ENCODE measurements at places on chromosomes 1 and 21. TPM values are rescaled to one million over a fixed set of nuclear protein-coding genes. Genes with fewer than 3 reads are reported as not detected.

DNA sequence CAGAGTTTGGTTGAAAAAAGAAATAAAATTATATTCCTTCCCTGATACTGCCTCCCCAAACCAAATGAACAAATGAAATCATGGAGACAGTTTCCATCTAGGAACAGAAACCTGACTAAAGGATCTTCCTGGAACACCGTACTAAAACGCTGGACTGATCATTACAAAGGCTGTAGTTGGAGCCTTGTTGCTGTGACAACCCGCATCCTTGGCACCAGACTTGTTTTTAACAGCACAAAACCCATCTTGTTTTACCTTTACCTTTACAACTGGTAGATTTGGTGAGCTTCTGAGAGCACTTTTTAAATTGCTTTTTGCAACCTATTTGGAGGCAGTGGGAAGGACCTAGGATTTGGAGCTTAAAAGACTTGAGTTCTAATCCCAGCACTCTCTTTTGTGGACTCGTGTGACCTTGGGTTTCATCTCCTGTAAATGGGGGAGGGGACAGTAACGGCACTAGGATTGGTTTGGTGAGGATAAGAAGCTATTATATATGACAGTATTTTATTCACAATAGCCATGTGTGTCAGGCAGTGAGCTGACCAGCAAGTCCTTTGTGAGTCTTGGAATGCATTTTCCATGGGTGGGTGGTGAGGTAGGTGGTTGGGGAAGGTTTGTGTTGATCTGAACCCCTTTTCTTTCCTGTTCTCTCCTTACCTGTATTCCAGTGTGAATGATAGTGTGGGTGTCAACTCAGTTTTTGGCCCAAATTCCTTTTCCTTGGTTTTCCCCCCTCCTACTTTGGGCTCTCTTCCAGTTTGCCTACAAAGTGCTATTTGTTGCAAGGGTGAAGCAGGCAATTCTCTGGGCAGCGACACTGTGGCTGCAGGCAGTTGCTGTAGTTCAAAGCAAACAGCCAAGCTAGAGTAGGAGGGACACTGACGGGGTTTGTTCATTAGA is 12.6 kb downstream of the LRRC8D start:
- peak; percentile 24 for DNase-seq

Gene OVAAL
- total RNA-seq, result 0.68 TPM

DNA sequence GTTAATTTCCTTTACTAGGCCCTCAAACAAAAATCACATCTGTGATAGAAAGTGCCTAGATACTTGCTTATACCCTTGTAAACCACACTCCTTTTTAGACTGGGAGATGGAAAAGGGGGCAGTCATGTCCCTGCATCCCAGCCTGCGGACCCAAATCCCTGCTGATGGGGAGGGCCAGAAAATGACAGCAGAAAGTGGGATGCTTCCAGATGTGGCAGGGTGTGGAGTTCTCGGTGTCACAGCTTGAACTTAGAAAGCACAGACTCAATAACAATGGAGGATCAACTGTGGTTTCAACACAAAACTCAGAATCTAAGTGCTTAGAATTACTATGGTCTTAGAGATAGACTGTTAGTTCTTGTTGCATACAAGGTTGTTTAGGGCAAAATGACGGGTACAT is 95.6 kb upstream of the F3 start:
- DNase-seq, result no peak

- peak; percentile 29 for DNase-seq
Measured at GRCh38 chr1:228109962-228110488, 926 bp upstream of the MRPL55 start.

GRCh38 chr1:39335216-39335615 is 130.7 kb downstream of the MACF1 start:
- DNase-seq, result no peak

Gene AMPD1
- total RNA-seq, result not detected

DNA sequence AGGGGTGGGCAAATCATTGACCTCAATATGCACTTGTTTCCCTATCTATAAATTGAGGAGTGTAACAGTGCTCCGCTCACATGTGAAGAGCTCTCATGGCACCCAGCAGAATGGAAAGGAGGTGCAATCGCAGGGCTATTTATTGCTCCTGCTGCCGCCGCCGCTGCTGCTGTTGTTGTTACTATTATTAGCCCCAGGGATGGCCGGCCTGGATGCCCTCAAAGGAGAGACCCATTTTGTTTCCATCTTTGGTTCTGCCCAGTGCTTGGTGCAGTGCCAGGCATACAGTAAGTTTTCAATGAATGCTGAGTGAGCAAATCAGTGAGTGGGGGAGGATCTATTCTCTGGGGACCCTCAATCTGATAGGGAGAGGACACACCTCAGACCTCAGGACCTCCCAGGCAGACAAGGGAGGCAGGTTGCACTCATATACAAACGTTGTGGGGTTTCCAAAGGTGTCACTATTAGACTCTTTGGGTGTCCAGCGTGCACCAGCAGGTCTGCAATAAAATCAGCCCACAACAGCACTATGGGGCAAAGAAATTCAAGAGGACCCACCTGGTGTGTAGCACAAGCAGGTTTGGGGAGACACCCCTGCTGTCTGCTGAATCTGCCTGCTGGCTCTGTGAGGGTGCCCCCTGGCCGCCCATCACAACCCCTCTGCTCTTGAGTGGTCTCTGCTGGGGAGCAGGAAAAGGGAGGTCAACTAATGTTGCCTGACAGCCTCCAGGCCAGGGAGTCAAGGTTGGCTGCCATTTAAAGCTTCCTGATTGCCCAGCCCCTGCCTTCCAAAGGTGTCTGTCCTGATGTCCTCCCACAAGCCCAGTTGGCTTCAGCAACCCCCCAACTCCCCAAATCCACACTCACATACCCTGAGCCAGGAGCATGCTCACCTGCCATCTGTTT is 136.3 kb downstream of the ACTL8 start:
- DNase-seq, result no peak

- no peak for DNase-seq
Measured at GRCh38 chr1:93306920-93307319, 38.8 kb upstream of the DR1 start.

DNA sequence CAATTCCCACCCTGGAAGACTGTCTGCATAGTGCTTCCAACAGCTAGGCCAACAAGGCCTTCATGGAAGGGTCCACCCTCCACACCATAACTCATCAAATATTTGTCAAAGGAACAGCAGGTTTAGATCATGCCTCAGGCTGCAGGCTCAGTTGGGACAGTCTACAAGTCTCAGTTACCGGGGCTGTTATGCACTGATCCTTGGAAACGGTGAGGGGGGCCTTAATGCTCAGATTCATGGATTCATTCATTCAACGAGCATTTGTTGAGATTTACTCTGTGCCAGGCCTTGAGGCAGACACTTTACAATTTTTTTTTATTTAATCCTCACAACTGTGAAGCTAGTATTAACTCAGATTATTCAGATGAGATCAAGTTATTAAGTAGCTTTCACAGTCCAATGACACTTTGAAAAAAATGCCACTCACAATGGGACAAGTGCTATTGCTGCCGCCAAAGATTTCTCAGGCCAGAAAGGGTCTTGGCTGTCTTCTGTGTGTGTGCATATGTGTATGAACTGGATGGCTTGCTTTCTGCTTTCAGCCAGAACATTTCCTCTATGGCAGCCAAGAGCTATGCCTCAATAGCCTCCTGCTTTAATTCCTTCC is 8.9 kb upstream of the C1orf216 start:
- no peak for DNase-seq

DNA sequence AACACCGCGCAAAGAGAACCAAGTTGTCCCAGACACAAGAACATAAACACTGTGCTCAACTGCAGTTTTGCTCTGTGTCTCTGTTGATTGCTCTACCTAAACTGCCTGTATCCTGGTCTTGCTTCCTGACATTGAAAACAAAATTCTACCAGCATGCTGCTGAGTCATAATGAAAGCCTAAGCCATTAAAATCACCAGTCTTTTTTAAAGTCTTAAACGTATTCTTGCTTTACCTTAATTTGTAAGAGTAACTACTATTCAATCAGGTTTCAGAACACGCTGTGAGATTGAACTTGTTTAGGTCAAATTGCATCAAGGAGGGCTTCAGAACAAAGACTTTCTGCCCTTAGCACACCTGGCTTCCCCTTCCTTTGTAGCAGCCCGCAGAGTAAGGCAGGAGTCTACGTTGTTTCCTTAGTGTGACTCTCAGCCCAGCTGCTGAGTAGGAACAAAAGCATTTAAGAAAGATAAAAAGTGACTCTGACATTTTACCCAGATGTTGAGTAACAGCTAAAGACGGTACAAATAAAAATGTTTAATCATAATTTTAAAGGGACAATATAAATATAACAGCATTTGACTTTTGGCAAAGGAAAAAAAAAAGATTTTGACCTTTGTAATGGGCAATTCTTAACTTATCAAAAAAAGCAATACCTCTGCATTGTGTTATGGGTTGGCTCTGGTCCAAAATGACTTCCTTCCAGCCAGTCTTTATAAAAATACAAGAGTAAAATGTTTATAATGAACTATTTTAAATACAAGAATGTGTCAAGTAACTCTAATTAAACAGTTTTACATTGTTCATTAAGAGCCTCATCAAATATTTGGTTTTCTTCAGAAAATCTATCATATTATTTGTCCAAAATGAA is 186.9 kb upstream of the ADGRL4 start:
- peak; percentile 46 for DNase-seq

DNA sequence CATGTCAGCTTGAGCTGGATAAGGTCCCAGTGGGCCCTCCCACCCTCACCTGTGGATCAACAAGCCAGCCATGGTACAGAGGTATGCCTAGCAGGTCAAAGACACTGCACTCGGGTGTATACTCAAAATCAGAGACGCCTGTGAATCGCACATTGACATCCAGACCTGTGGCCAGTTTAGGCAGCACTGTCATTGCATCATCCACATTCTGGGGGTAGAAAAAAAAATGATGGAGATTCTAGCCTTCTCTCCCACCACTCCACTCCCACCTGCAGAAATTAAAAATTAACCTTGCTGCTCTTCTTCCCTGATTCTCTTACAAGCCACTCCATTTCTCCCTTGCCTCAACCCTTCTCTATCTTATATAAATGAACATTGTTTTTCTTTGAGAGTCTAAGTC is 6.3 kb downstream of the MINDY1 start:
- no peak for DNase-seq

Data from RPMI7951 (cell line).